ENCODE measurements at places on chromosomes 5 and 9.

- no peak for DNase-seq
Measured at GRCh38 chr5:15234366-15234765, 265.6 kb upstream of the FBXL7 start.

DNA sequence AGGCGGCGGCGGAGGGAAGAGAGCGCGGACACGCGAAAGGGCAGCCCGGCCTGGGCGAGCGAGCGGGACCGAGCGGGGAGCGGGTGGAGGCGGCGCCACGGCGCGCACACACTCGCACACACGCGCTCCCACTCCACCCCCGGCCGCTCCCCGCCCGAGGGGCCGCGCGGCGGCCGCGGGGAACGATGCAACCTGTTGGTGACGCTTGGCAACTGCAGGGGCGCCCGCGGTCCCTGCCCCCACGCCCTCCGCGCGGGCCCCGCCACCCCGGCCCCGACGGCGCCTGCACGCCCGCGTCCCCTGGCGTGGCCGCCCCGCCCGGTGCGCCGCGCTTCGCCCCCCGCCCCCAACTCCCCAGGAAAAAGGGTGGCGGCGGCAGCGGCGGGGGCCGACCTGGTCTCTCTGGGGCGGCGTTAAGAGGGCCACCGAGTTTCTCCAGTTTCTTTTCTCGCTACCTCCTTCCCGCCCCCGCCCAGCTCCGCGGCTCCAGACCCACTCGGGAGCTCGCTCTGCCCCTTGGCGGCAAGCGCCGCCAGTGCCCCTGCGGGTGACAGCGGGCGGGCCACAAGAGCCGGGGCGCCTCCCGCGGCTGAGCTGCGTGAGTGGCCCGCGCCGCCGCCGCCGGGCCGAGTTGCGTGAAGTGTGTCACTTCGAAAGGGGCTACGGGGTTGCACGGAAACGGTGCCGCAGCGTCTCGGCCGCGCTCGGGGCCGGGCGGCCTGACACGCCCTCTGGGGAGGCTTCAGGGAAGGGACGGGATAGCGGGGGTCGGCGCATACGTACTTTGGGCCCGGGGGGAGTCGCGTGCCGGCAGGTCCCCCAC is at the start of gene NR3C1:
TSS of gene NR3C1 (minus strand) at position 94 of the 823 bp plus-strand sequence. CDS start 2,847 bp downstream, outside the sequence.
- peak; percentile 84 for DNase-seq

DNA sequence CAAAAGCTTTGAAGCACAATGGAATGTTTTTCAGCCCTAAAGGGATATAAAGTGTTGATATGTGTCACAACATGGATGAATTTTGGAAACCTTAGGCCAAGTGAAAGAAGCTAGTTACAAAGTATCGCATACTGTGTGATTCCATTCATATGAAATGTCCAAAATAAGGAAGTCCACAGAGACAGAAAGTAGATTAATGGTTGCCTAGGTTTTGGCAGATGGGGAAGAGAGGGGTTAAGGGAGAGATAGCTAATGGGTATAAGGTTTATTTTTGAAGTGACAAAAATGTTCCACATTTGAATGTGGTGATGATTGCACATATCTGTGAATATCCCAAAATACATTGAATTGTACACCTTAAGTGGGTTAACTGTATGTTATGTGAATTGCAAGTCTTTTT is 57.5 kb upstream of the MCCC2 start:
- no peak for DNase-seq

DNA sequence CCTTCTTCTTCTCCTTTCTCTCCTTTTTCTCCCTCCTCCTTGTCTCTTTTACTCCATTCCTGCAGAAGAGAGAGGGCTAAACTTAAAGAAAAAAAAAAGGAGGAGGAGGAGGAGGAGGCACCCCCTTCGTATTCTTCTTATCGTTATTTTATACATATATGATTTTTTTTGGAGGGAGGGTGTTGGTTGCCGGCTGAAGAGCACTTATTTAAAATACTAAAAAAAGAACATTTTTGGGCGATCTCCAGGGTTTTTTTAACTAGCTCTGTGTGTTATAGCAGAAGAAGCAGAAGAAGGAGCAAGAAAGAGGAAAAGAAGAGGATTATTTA is 381 bp downstream of the NR2F1 start:
- no peak for DNase-seq

GRCh38 chr5:124604419-124604818 is 142.0 kb downstream of the ZNF608 start:
- no peak for DNase-seq

DNA sequence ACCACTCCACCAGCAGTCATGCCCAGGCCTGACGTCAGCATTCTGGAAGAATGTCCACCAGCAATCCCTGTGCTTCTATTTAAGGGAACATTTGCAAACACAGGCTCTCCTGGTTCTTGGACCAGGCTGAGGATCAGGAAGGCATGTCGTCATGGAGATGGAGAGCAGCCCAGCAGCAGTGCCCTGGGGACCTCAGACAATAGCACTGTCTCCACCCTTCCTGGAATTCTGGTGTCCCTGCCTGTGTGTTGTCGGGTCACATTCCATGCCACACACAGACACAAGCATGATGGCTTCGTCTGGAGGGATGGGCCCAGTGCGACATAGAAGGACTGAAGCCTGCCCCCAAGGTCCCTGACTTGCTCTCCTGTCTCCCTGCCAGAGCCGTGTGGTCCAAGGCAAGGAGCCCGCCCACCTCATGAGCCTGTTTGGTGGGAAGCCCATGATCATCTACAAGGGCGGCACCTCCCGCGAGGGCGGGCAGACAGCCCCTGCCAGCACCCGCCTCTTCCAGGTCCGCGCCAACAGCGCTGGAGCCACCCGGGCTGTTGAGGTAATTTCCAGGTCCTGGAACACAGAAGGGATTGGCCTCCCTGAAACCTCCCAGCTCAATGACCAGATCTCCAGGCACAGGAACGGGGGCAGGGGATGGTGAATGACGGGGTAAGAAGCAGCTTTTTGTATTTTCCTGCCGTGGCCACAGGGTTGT is 43.8 kb downstream of the STOM start:
- peak; percentile 96 for DNase-seq
